ENCODE measurements at places on chromosomes 3 and 15. TPM values are rescaled to one million over a fixed set of nuclear protein-coding genes. Genes with fewer than 3 reads are reported as not detected.

DNA sequence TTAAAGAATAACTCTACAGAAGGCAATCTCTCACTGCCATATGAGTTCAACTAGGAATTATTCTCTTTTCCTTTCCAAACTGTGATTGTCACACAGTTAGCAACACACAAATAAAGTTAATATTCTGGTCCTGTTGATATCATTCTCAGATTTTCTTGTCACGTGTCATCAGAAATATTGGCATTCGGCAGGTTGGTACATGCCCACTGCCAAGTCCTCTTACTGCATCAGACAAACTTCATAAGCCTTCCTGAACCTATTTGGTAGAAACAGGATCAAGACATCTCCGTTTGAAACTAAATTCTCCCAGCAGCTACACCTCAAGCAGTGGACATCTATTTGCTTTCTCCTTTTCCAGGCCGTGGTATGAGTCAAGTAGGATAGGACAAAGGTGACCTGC, 177.9 kb upstream of the SOX2 start:
- no peaks in the 10 kb centered on the region for H3K36me3 ChIP-seq
- H3K4me1 ChIP-seq = no peaks in the 10 kb centered on the region
- no peak for DNase-seq
- H3K4me3 ChIP-seq = no peak overlapping the region

SAXO2 gene
- 1.1 TPM for total RNA-seq

COMMD4 gene
- 250 TPM for total RNA-seq

SUCNR1 gene
- total RNA-seq = not detected

- no peak overlapping the region for H3K4me3 ChIP-seq
- no peaks in the 10 kb centered on the region for H3K36me3 ChIP-seq
- no peak for DNase-seq
- no peaks in the 10 kb centered on the region for H3K27me3 ChIP-seq
- H3K4me1 ChIP-seq = no peaks in the 10 kb centered on the region
Observed at GRCh38 chr3:176378789-176379188, 818.5 kb downstream of the TBL1XR1 start.

CCPG1 gene
- total RNA-seq = 27.6 TPM

DNA sequence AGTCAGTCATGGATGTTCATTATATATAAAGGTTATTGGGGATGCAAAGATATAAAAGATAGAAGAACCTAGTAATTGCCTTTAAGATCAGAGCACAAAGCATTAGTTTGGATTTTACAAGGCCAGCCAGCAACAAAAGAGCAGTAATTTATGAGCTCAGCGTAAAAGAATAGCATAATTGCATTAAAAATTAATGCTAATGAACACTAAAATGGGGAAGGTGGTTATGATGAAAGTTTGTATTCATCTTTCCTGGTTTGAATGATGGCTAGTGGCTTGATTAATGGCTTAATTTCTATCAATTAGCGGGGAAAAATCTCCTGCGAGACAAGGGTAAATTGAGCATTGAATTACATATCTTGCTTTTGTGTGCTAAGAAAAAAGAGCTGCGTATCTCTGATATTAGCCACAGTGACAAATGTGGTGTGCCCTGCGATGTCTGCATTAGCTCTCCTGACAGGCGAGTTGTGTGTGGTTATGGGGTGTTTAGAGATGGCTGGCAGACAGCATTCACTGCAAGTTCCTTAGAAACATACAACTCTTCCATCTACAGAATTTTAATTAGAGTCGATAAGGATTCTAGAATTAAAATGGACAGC, 42.8 kb upstream of the MLF1 start:
- H3K27me3 ChIP-seq = no peaks in the 10 kb centered on the region
- no peak overlapping the region for H3K27ac ChIP-seq
- no peak for DNase-seq
- H3K36me3 ChIP-seq = no peaks in the 10 kb centered on the region
- H3K4me3 ChIP-seq = no peak overlapping the region

- no peak overlapping the region for H3K27ac ChIP-seq
- DNase-seq = no peak
- H3K4me3 ChIP-seq = no peak overlapping the region
Observed at GRCh38 chr3:161794551-161794950, 297.9 kb downstream of the OTOL1 start.

RARRES1 gene
- total RNA-seq = 1.3 TPM

- H3K36me3 ChIP-seq = no peaks in the 10 kb centered on the region
- peak; percentile 33 for DNase-seq
- no peak overlapping the region for H3K27ac ChIP-seq
- no peaks in the 10 kb centered on the region for H3K4me1 ChIP-seq
- no peaks in the 10 kb centered on the region for H3K27me3 ChIP-seq
Observed at GRCh38 chr3:152969557-152970300, 134.8 kb downstream of the P2RY1 start.

- H3K36me3 ChIP-seq = no peaks in the 10 kb centered on the region
- no peak overlapping the region for H3K27ac ChIP-seq
- no peak for DNase-seq
- no peaks in the 10 kb centered on the region for H3K4me1 ChIP-seq
- H3K27me3 ChIP-seq = peaks cover 31% of the 10 kb centered on the region
Observed at GRCh38 chr3:124298301-124298700, 306.4 kb upstream of the ROPN1 start.

GRCh38 chr15:40137303-40138200, 23.3 kb upstream of the BUB1B start:
- no peak for DNase-seq
- no peak overlapping the region for H3K27ac ChIP-seq
- no peaks in the 10 kb centered on the region for H3K36me3 ChIP-seq
- no peaks in the 10 kb centered on the region for H3K4me1 ChIP-seq
- no peaks in the 10 kb centered on the region for H3K27me3 ChIP-seq
- no peak overlapping the region for H3K4me3 ChIP-seq

GRCh38 chr15:96070636-96071035, 259.9 kb upstream of the NR2F2 start:
- no peak overlapping the region for H3K4me3 ChIP-seq
- H3K27ac ChIP-seq = no peak overlapping the region
- H3K4me1 ChIP-seq = no peaks in the 10 kb centered on the region

TLR9 gene
- total RNA-seq = not detected

TM6SF1 gene
- total RNA-seq = 0.69 TPM

GOLGA8A gene
- 99.1 TPM for total RNA-seq

DNA sequence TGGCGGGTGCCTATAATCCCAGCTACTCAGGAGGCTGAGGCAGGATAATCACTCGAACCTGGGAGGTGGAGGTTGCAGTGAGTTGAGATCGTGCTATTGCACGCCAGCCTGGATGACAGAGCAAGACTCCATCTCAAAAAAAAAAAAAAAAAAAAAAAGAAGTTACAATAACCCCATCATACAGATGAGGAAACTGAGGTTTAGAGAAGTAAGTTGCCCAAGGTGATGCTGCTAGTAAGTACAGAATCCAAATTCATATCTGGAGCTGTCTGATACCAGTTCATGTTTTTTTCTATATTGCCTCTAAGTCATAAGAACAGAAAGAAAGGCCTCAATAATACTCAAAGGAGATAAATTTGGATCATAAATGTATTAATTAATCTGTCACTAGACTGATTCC, 40.6 kb downstream of the MCF2L2 start:
- H3K36me3 ChIP-seq = no peaks in the 10 kb centered on the region
- no peaks in the 10 kb centered on the region for H3K27me3 ChIP-seq
- no peak overlapping the region for H3K4me3 ChIP-seq
- no peaks in the 10 kb centered on the region for H3K4me1 ChIP-seq
- no peak overlapping the region for H3K27ac ChIP-seq
- no peak for DNase-seq

All from Panc1 (cell line).